ENCODE measurements at places on chromosomes 7 and 10.

DNA sequence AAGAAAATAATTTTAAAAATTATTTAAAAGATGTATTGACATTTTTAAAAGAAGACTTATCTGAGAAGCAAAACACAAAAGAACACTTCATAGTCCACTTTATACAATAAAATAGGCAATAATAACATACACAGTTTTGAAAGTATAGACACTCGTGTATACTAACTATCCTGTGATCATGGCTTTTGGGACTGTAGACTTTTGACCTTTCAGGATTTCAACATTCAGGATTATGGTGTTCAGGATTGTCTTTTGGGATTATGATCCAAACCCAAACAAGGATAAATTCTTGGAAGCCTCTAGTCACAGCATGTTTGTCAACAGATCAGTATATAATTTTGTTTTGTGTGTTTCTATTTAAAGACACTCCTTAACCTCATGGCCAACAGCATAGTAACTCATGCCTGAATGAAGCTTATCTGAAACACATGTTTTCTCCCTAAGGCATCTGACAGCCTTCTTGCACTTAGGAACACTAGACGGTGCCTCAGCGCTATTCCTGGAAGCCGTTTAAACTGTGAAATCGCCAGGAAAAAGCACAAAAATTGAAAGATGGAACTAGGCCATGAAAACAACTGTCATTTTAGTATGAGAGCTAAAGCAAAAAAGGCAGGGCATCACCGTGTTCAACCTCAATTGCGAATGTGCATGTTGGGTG lies 29.9 kb downstream of the GSAP start:
- no peak for DNase-seq

- DNase-seq: no peak
Observed at GRCh38 chr7:26460351-26461085, 168.9 kb downstream of the SNX10 start.

GRCh38 chr7:151053096-151053495 lies 4.6 kb downstream of the CDK5 start:
- no peak for DNase-seq

DNA sequence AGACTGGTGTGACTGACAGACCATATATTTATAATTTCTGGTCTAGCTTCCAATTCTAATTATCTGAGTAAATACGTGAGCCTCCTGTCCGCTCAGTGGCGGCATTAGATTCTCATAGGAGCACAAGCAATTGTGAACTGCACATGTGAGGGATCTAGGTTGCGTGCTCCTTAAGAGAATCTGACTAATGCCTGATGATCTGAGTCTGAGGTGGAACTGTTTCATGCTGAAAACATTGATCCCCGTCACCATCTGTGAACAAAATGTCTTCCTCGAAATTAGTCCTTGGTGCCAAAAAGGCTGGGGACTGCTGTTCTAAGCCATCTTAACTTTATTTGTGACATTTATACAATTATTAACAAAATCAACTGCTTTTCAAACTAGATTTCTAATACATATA lies 164.7 kb upstream of the MEOX2 start:
- DNase-seq: no peak

DNA sequence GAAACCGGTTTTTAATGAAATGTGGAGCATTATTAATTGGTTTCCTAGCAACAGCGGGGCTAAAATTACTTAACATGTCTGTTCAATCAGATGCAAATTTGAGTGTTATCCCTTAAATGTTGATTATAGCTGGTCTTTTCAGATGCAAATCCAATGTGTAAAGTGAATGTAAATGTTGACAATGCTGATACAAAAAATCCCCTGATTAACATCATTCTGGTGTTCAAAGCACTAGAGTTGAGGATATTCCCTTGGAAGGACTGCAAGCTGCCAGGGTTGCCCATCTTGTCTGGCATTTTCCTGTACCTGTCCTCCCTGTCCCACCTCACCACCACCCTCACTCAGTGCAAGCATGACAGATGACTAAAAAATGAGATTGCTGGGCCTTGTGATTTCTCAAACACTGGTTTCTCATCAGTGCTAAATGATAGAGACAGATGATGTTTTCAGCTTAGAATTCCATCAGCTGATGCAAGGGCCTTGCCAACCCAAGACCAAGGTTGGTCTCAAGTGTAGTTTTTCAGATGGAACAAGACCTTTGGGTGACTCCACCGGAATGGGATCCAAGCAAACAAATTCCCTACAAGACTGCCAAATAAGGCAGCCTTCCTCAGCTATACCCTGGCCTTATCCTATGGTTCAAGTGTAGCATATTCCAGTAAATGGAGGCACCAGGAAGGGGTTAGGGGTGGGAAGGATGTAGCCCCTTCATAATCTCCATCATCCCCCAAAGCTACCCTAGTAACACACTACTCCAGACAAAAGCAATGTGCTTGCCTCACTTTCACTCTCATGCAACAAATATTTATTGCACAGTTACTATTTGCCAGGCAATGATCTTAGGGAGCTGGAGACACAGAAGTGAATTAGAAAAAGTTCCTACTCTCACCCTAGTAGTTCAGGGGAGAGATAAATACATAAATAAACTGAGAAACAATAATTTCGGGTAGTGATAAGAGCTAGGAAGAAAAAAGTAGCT lies 54.9 kb downstream of the JAZF1 start:
- DNase-seq: no peak

GRCh38 chr7:33646166-33646565 lies 259.2 kb upstream of the BMPER start:
- no peak for DNase-seq

DNA sequence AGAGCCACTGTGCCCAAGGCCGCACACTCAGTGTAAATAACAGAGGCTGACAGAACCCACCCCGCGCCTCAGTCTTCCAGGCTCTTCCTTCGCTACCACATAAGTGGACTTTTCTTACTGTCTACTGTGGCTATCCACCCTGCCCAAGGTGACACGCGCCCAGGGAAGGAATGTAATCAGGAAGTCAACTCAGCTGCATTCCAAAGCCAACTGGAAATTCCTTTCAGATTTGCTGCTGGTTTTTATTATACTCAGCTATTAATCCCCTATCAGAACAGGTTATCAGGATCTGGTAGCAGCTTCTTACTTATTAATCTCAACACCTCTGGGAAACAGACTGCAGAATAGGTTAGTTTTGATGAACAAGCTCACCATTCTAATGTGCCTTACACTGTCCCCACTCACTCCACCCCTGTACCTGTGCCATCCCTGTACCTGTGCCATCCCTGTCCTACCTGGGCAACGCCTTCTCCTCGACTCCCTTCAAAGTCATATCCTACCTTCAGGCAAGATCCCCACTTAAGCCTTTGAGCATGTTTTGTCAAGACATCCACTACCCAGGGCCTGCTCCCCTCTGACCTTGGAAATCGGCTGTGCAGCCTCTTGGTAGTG lies 90.7 kb downstream of the NHLRC2 start:
- no peak for DNase-seq

- DNase-seq: peak; percentile 70
Observed at GRCh38 chr10:21496343-21497176, 28.9 kb downstream of the SKIDA1 start.

DNA sequence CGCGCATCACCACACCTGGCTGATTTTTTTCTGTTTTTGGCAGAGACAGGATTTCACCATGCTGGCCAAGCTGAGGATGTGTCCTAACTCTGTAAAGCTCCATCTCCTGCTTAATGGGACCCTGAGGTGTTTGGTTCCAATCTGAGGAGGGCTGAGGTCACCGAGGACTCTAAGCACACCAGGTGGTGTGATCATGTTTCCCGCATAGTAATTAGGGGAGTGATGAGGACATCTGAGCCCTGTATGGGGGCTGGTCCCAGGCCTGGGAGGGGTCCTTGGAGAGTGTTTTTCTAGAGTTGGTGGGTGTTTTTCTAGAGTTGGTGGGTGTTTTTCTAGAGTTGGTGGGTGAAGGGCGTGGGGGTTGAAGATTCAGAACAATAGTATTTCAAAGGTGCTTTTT lies 3.0 kb upstream of the ABHD11 start:
- no peak for DNase-seq

- DNase-seq: no peak
Observed at GRCh38 chr10:14736043-14736442, 38.7 kb downstream of the FAM107B start.

GRCh38 chr10:75709245-75709644 lies 277.8 kb downstream of the LRMDA start:
- no peak for DNase-seq

DNA sequence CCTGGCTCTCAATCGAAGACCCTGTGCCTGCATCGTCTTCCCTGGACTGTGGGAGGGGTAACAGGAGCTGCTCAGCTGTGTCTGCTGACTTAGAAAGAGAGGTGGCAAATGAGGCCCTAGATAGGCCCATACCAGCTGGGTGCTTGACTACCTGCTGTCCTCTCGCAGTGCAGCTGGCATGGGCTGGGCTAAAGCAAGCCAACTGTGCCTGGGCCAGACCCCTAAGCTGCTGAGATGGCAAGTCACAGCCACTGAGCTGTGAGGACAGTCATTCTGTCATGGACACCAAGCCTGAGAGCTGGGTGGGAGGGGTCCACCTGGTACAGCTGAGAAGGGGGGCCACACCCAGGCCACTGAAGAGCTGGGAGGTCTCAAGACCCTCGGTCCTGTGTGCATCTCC lies 45.8 kb upstream of the AQP1 start:
- no peak for DNase-seq

DNA sequence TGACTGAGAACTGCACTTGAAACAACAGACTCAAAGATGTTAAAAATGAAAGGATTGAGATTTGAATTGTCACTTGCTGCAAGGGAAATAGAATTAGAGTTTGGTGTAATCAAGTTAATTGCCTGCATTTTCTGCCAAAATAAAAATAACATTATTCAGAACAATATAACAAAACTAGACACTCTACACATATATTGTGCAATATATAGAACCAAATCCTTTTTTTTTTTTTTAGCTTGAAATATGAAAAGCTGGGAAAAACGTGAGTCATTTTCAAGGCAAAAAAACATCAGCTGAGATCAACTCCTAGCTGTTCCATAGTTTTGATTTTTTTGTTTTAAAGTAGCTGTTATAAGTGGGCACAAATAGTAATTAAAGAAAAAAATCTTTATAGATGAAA lies 561.5 kb downstream of the DNAJB9 start:
- no peak for DNase-seq

DNA sequence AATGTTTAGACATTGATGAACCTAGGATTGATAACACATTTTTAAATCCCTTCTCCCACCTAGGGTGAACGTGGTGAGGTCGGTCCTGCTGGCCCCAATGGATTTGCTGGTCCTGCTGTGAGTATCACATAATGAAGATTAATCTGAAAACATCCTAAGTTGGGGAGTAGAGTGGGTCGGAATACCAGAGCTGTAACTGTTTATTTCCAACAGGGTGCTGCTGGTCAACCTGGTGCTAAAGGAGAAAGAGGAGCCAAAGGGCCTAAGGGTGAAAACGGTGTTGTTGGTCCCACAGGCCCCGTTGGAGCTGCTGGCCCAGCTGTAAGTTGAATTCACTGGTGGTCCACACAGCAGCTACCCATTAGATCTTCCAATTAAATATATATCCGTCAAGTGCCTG lies 25.6 kb downstream of the COL1A2 start:
- DNase-seq: no peak

- DNase-seq: no peak
Observed at GRCh38 chr10:70272925-70273316, 10.9 kb downstream of the NPFFR1 start.

- peak; percentile 40 for DNase-seq
Observed at GRCh38 chr10:43667317-43667731, 18.6 kb upstream of the ZNF32 start.

DNA sequence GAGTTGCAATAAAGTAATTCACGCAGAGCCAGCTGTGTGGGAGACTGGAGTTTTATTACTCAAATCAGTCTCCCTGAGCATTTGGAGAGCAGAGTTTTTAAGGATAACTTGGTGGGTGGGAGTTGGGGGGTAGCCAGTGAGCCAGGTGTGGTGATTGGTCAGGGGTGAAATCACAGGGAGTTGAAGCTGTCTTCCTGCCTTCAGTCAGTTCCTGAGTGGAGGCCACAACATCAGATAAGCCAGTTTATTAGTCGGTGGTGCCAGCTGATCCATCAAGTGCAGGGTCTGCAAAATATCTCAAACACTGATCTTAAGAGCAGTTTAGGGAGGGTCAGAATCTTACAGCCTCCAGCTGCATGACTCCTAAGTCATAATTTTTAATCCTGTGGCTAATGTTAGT lies 3.3 kb upstream of the CYP51A1 start:
- DNase-seq: no peak

DNA sequence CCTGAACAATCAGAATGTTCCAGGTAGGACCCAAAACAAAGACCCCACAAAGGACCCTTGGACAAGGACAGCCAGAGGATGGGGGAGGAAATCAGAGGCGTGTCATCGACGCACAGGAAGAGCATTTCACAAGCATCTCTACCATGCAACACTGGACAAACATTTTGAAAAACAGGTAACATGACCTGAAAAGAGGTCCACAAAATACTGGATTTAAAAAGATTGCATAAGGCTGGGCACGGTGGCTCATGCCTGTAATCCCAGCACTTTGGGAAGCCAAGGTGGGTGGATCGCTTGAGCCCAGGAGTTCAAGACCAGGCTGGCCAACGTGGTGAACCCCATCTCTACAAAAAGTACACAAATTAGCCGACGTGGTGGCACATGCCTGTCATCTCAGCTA lies 60.5 kb upstream of the RNF32 start:
- no peak for DNase-seq

DNA sequence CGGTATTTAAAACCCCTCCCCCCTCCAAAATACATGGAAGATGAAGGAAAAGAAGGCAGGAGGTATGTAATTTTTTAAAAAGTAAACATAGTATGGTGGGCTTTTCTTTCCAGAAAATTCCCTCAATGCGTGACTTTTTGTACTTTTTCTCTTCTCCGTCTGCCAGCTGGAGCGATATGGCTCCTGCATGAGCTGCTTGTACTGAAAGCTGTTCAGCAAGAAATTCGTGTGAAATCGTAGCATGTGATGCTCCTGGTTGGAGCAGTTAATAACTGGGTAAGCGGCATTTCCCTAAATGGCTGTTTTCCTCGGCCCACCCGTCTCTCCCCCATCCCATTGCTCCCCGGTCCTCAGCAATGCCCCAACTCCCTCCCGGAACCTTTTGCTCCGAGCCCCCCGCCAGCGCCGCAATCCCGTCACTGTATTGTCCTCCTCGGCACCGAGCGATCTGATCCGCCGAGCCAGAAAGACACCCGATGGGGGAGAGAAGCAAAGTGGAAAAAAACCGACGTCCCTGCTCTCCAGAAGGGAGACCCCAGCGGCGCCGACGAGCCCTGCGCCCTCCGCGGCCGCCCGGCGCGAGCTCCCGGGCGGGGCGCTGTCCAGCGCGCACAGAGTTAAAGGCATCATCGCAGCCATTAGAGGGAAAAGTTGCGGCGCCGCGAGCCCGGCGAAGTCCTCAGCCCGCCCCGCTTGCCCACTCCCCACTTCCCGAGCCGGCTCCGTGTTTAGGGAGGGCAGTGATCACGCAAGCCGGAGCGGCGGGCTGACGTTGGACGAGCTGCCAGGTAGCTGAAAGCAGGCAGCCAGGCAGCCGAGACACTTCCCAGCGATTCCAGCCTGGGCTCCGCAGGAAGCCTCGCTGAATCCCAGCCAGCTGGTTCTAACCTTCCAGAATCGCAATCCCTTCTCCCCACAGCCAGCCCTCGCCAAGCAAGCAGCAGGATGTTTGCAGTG lies at the start of gene VSTM2A:
Gene VSTM2A, plus strand, starts transcription at position 707 of the 957 bp plus-strand sequence. CDS start 356 bp downstream, outside the sequence.
- DNase-seq: no peak
